NCI-H446 (cell line): ENCODE measurements at places on chromosomes 6 and 20.

- DNase-seq = no peak
Observed at GRCh38 chr20:37872161-37872560, 30.8 kb upstream of the VSTM2L start.

DNA sequence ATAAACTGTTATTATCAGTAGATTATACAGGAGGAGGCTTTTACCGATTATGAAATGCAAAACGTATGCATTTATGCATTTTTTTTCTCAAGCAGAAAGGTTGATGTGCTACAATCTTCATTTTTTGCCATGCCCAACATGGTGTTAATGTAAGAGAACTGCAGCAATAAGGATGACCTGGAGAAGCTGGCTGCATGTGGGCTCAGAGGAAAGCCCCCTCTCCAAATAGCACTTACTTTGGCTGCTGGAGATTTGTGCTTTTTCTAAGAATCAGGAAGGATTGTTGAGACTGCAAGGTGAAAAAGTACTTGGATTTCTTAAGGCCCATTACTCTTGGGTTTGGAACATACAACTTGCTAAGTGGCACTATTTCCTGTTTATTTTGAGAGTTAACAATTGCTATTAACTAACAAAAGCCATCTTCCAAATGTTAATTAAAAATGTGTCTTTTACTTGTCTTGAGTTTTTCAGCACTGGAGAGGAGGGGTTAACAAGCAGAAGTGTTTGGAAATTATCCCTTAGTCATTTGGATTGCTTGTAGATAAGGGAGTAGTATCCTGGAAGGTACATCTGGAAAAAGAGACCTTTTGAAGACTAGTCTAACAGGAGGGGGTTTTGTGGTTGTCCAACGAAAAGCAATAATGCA, 5.6 kb downstream of the SOX4 start:
- no peak for DNase-seq

- no peak for DNase-seq
Observed at GRCh38 chr20:13442986-13443385, 195.7 kb downstream of the TASP1 start.

DNA sequence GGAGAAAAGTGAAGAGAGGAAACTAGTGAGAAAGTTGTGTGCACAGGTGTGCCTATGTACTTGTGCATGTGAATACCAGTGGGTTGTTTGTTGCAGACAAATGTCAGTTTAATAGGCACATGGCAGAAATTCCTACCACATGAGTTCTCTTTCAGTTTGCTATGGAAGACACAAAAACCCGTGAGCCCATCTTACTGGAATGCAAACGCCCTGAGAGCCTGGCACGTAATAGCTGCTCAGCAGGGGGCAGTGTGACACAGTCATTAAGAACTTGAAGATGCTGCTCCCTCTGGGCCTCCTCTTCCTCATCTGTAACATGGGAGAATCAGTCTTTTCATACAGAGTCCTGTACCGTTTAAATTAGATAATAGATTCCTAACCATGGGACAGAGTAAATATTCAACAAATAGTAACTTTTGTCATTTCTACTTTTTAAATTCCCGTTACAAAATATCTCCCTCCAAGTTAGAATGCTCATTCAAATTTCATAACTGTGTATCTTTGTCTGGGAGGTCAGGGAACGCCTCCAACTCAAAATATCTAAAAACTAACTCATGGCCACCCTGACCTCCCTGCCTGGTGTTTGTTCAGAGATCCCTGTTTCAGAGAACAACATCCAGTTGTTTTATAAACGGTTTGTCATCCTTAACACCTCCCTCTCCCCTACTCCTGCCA, 802.9 kb downstream of the MAFB start:
- DNase-seq = peak; percentile 49

DNA sequence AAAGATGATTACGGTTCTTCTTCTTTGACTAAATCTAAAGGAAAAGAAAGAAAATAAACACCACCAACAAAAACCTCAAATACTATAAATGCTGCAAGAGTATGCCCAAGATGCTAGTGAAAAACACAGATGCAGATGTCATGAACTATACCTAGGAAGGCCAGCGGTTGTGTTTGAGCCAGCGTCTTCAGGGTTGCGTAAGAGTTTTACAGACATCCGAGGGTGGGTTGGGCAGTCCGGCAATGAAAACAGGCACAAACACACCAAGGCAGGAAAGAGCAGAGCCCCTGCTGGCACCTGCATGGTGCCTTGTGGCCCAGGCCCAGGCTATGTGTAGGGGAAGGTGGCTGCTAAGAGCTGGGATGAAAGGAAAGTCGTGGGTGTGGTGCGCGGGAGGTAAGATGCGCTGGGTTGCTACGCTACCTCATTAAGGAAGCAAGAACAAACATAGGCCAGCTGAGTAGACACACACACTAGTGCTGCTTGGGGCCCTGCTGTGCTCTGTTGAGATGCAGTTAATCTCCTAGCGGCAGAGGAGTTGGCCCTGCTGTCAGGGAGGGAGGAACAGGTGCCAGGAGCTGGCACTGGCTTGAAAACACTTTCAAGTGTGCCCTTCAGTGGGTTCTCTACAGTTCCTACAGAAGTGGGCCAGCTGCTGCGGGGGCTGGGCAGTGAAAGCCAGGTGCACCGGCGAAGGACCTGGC, 170.2 kb upstream of the PLN start:
- DNase-seq = peak; percentile 58

DNA sequence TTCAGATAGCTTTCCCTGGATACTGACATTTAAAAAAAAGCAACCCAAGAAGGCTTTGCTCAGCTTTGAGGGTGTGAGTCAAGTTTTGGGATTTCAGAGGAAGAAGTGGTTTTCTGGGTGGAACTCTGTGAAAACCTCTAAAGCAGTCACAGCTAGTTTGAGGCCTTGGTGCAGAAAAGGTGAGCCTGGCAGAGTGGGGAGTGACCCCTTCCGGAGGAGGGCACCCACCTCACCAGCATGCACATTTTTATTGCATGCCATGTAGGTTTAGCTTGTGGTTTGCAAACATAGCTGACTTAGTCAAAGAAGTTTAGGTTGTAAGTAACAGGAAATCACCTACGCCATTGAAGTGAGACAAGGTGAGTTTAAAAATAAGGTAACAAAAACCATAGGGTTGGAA, 146.8 kb upstream of the PMEPA1 start:
- DNase-seq = no peak

- no peak for DNase-seq
Observed at GRCh38 chr20:43096931-43097260, 92.8 kb downstream of the PTPRT start.

GRCh38 chr6:170151321-170151771, 139.5 kb downstream of the DLL1 start:
- DNase-seq = no peak

DNA sequence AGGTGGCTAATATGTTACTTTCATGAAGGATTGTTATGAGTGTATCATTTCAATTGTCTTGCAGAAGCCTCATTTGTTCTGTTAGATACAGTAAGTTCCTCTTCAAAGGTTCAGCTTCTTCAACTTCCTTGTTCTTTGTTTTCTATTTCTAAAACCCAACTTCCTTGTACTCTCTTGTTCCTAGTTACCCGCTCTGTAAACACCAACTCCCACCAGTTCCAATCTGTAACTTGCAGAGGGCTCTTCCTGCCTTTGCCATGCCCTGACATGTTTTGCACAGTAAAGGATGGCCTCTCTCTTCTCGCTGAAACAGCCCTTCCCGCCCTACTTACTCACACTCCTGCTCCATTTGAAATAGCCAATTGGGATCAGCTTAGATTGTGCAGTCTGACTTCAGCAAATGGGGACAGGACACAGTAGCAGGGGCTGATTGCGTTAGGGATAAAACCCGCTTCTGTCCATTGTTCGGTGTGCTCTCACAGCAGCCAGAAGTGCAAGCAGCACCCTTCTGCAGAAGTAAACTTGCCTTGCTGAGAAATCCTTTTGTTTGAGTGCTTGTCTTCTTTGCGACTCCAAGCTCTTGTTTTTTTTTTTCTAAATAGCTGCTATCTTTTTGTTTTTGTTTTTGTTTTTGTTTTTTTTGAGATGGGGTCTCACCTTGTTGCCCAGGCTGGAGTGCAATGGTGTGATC, 45.9 kb upstream of the POU5F1 start:
- DNase-seq = no peak

- DNase-seq = no peak
Observed at GRCh38 chr6:164370773-164371172, 938.6 kb downstream of the C6orf118 start.

- no peak for DNase-seq
Observed at GRCh38 chr6:82015043-82015442, 232.5 kb downstream of the IBTK start.

GRCh38 chr20:25510202-25510601, 75.1 kb downstream of the NINL start:
- DNase-seq = no peak

GRCh38 chr6:161772176-161772575, 498.3 kb upstream of the AGPAT4 start:
- no peak for DNase-seq

DNA sequence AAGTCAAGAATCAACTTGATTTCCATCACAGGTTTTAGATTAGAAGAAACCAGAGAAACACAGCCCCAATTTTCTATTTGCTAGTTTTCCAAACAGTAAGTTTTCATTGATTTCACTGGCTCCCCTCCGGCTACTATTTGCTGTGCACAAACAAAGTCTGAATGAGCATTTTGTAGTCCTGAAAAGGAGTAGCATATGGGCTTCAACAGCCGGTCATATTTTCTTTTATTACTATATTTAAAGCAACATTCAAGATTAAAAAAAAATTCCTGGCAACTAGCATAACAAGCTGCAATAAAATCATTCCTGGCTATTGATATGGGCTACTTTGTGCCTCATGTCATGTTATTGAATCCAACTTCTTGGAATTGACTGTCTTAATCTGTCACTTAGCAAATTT, 48.3 kb downstream of the CARMIL1 start:
- DNase-seq = peak; percentile 91

DNA sequence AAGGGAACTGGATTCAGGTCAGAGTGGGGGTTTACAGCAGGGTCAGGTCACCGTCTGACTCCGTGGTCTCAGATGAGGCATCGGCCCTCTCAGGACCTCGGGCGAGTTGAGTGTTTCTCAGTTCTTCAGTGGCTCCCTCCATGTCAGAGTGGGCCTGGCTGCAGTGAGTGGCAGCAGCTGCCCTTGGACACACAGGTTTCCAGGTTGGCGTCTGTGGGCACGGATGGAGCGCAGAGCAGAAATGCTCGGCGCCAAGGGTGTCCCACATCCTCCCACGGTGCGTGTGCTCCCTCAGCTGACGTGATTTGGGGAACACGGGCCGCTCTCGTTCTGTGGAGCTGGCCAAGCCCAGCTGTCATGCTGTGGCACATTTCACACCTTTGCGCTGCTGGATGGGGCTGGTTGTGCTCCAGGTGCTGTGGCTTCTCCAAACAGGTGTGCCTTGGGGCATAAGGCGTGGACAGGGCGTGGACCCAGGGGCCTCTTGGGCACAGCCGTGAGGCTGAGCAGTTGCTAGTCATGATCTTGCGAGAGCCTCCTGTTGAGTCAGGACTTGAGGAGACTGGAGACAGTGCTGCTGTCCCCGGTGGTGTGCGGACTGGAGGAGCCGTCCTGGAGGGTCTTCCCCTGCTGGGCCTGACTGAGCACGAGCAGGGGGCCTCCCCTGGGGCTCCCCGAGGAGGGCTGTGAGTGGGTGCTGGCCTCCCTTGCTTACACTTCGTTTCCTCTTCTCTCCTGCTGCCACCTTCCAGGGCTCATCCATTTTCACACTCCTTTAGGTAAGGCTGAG, 9.5 kb upstream of the DNAJC5 start:
- DNase-seq = no peak

DNA sequence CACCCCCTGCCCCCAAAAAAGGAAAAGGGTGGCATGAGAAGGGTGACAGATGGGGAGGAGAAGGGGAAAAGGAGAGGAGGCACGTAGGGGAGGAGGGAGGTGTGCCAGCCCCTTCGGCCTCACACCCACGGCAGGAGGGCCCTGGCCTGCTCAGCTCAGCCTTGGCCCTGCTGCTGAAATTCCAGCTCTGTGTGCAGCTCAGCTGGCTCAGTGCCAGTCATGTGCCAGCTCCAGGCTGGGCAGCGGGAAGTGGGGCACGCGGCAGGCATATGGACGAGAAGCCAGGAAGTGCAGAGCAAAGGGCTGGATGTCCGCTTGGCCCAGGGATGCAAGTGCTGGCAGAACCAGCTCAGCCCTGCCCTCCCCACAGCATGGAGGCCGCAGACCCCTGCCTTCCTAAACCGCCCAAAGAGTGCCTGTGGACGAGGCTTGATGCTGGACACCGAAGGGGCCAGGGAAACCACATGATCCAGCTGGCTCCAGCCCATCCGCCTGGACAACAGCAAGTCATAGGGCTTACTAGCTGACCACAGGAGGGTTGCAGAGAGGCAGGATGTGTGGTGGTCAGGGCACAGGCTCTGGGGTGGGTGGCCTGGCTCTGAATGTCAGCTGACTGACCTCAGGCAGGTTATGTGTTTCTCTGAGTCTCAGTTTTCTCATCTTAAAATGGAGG, 60.2 kb downstream of the NOL4L start:
- peak; percentile 35 for DNase-seq

DNA sequence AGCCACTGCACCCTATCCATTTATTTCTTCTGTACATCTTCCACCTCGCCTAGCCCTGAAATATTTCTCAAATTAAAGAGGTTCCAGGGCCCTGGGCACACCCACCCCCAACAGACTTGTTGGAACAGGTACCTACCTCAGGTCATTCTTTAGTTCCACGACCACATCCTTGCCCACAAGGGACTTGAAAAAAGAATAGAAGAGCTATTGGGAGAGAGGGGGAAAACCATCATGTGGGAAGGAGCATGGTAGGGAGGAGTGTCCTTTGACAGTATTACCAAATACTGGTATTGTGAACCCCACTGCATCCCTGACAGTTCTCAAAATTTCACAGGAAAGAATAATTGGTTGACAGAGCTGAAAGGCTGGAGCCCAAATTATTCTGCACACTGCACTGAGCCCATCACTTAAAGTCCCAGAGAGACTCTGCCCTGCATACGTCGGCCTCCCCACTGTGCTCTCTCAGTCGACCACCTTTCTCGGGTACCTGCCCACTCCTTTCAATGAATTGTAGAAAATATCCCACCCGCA, 762 bp downstream of the LSM2 start:
- DNase-seq = no peak

GRCh38 chr6:120945905-120946594, 388.2 kb downstream of the TBC1D32 start:
- DNase-seq = no peak

- DNase-seq = no peak
Observed at GRCh38 chr20:38117635-38118034, 47.4 kb downstream of the TGM2 start.

GRCh38 chr6:165204807-165205545, 104.4 kb downstream of the C6orf118 start:
- DNase-seq = no peak

DNA sequence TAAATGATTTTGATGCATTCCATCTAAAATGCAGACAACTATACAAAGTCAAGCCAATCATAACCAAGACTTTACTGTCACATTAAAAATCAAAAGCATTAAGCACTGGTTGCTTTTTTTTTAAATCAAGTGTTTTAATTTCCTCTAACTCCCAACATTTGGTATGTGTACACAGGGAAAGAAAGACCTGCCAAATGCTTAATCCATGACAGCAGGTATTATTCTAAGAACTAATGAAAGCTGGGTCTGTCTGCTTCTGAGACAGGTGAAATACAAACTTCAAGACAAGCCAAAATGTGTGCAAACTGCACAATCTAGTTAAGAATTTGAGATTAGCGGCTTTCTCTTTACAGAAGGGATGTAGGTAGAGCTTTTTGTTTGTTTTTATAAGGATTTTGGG, 126.1 kb downstream of the GMDS start:
- no peak for DNase-seq
